ENCODE measurements at places on chromosomes 5 and 9.

- no peak for DNase-seq
These were observed 381.1 kb downstream of the TMEM38B start for GRCh38 chr9:106075236-106075959.

DNA sequence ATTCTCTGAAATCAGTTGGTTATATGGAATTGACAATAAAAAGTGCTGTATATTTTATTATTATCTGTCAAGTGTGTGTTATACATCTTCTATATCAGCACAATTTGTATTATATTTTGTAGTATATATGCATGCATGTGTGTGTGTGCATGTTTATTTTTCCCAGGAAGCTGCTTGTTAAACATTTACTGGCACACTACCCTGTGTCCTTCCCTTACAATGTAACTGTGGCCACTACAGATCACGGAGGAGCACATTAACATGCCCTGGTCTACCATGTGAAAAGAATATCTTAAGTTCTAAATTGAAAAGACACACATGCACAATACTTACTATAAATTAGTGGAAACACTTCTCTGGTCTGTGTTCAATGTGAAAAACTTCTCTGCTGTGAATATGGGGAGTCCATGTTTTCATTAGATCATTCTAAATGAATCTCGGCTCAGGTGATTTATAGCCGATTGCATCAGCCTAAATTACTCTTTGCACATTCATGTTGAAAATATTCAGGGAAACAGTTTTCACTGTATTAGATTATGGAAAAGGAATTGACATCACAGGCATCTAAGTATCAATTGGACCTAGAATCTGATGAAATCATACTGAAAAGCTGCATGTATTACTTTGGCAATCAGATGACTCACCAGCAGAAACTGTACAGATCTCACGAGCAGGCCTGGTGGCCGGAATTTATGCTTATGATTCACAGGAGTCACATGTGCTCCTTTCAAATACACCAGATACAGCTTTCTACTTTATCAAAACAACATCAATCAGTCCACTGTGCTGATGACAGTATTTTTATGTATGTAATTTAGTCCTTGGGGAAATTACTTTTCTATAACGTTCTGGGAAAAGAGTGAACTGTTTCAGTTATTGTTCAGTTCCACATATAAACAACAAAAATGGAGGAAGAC is 39.4 kb downstream of the LURAP1L start:
- DNase-seq: no peak

GRCh38 chr5:112863549-112863948 is 2.5 kb downstream of the SRP19 start:
- DNase-seq: no peak

- no peak for DNase-seq
These were observed 564.7 kb downstream of the CDH10 start for GRCh38 chr5:24080046-24080445.

DNA sequence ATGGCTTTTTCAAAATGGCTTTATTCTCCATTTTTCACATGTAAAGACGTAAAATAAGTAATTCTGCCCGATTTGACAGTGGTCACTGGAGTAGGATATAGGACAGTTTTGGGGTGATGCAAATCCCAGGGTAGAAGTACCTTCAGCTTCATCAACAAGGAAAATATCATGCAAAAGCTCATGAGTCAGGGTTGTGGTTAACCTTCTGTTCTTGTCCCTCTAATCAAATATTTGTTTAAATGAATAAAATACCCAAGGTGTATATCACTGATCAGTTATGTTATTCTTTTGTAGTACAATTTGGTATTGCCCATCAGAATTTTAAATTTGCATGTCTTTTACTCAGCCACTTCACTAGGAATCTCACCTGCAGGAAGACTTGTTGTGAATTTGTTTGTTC is 40.0 kb downstream of the FBXL7 start:
- DNase-seq: no peak

DNA sequence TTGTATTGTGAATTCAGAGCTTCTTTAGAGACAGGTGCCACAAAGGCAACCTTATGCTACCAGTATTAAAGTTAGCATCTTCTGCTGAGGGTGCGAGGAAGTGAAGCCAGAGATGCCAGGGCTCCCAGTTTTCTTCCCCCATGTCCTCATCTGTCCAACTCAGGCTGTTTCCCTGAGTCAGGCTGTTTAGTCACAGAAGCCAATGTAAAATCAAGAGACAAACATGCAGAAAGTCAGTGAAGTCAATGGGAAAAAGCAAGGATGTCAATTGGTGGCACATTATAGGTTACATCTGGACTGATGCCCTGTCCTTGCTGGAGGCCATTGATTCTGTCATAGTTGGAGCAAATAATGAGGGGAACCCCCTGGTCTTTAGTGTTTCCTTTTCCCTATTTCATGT is 168.5 kb downstream of the SAXO1 start:
- no peak for DNase-seq

GRCh38 chr9:79610019-79610631 is 38.4 kb downstream of the TLE4 start:
- no peak for DNase-seq

GRCh38 chr5:35554016-35554415 is 63.6 kb upstream of the SPEF2 start:
- DNase-seq: no peak

GRCh38 chr5:75021219-75021618 is 31.1 kb downstream of the GCNT4 start:
- DNase-seq: no peak

GRCh38 chr9:75418518-75418917 is 330.2 kb downstream of the OSTF1 start:
- no peak for DNase-seq

- peak; percentile 71 for DNase-seq
These were observed at the start of gene KLF4 for GRCh38 chr9:107489687-107490605. Gene KLF4 (minus strand): TSS chr9:107489769. CDS start chr9:107489172, 597 bp downstream.

DNA sequence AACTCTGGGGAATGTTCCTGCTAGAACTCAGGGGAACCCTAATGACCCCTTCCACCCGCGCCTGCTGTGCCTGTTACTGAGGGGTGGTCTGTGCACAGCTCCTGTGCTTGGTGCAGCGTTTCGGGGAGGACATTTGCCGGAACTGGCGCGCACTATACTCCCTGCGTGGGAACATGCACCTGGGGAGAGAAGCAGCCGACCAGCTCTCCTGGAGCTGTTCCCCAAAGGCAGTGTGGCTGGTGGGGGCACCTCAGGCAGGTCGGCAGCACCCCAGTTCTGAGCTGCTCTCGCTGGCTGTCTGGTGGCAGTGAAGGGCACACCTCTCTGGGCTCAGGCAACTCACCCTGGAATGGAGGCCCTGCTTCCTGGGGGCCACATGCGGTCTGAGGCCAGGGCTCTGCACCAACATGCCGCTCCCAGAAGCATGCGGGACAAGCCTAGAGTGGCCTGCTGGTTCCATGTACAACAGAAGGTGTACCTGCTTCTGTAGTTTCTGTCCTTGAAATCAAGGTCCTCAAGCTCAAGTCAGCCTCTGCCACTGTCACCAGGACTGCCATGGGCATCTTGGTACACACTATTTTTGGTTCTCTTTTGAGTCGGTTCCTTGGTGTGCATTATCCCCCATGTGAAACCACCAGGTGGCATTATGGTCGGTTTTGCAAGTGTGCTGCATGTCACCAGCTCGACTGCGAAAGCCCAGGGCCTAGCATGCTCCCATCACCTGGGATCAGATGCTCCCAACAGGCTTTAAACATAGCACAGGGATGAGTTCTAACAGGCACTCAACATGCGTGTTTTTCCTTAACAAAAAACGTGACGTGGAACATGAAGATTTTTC is 7.8 kb upstream of the MRNIP start:
- no peak for DNase-seq

GRCh38 chr5:102090770-102091169 is 205.3 kb downstream of the SLCO4C1 start:
- DNase-seq: no peak

- DNase-seq: no peak
These were observed 173.1 kb downstream of the AOPEP start for GRCh38 chr9:94899464-94900221.

- no peak for DNase-seq
These were observed 25.4 kb upstream of the NKD2 start for GRCh38 chr5:983238-983524.

GRCh38 chr9:92414566-92414965 is 9.7 kb downstream of the OMD start:
- no peak for DNase-seq

DNA sequence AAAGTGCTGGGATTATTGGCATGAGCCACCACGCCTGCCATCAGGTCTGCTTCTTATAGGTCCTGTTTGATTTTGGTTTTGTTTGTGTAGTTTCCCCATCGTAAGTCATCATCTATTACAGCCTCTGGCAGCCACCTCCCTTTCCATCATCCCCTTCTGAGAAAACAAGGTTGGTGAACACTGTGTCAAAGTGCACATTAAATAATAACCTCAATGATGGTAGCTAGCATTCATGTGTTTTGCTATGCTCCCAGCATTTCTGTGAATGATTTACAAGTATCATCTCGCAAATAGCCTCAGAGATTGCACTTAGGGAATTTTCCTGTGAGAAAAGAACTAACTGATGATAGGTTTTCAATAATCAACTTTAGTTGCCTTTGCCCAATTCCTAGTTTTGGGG is 9.9 kb downstream of the PRUNE2 start:
- DNase-seq: no peak

- no peak for DNase-seq
These were observed 153.6 kb downstream of the NR3C1 start for GRCh38 chr5:143249851-143250250.

- no peak for DNase-seq
These were observed 3.5 kb upstream of the CCDC152 start for GRCh38 chr5:42753099-42753498.

GRCh38 chr5:11992518-11992917 is 88.3 kb upstream of the CTNND2 start:
- DNase-seq: no peak

All from GM18507 (cell line).